ENCODE measurements at places on chromosomes 4 and X. TPM values are rescaled to one million over a fixed set of nuclear protein-coding genes. Genes with fewer than 3 reads are reported as not detected.

- no peak for DNase-seq
Observed at GRCh38 chr4:38387348-38387747, 276.7 kb upstream of the KLF3 start.

The RBM47 gene
- total RNA-seq = 0.22 TPM

DNA sequence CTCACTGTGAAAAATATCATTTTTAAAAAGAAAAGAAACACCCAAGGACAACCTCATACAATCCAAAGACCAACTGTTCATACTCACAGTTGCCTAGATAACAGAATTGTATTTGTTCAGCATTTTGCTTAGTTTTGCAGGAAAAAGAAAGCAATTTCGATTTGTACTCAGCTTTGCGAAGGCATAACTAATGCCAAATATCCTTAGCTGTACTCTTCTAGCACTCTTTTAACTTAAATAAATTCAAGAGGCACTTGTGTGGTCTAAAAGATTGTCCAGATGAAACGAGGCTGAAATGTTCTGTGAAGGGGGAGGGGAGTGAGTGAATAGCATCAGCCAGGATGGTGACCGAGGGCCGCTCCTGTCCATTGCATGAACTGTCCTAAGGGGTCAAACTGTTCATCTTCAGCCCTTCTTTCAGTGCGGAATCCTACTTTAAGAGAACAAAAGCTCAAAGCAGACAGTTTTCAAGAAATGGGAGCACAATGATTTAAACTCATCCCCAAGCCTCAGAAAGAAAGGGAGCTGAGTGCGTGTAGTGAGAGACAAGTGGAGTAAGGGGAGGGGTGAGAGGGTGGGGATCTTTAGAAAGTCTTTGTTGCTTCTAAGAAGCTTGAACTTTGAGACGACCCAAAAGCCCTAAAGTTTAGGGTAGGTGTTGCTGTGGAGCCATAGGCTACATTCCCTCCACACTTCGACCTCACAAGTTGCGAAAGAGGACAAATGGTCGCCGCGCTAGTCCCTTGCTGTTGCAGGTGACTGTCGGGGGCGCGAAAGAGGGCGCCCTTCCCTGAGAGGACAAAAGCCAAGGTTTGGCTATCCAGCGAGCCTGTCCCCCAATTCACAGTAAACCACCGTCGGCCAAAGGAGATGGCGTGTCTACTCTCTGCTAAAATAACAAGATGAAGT, 4.0 kb upstream of the NEUROG2 start:
- DNase-seq = peak; percentile 4

- no peak for DNase-seq
Observed at GRCh38 chrX:97751735-97752134, 868.0 kb downstream of the RPA4 start.

DNA sequence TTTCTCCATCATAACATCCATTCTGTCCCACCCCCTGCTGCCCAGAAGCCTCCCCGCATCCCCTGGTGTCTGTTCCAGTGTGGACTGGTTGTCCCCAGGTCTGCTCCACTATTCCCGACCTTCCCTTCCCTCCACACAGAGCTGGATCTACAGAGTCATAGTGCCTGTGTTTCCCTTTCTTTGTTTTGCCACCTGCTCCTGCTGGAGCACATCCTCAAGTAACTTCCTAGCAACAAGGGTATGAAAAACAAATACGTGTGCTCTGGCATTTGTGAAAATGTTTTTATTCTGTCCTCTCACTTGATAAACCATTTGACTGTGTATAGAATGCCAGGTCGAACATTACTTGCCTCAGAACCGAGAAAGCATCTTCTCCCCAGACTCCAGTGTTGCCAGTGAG, 29.9 kb upstream of the ADRA2C start:
- no peak for DNase-seq
